Activated CD4-positive, alpha-beta memory T cell treated with anti-CD3 and anti-CD28 coated beads, Interleukin-2, amount 10 ng/mL, durations not matched to agents 7 days and 5 days (primary cell): ENCODE measurements at places on chromosomes 4 and X. TPM values are rescaled to one million over a fixed set of nuclear protein-coding genes. Genes with fewer than 3 reads are reported as not detected.

GRCh38 chr4:26267087-26267486 is 53.7 kb upstream of the RBPJ start:
- no peak for DNase-seq
- peaks cover 2% of the 10 kb centered on the region for H3K27me3 ChIP-seq
- no peaks in the 10 kb centered on the region for H3K36me3 ChIP-seq
- no peak overlapping the region for H3K27ac ChIP-seq
- H3K4me3 ChIP-seq = no peak overlapping the region

The RBM46 gene
- total RNA-seq = not detected

The CFI gene
- total RNA-seq = not detected

The DKK2 gene
- total RNA-seq = not detected

The TLR7 gene
- total RNA-seq = not detected

The TENM3 gene
- total RNA-seq = not detected

DNA sequence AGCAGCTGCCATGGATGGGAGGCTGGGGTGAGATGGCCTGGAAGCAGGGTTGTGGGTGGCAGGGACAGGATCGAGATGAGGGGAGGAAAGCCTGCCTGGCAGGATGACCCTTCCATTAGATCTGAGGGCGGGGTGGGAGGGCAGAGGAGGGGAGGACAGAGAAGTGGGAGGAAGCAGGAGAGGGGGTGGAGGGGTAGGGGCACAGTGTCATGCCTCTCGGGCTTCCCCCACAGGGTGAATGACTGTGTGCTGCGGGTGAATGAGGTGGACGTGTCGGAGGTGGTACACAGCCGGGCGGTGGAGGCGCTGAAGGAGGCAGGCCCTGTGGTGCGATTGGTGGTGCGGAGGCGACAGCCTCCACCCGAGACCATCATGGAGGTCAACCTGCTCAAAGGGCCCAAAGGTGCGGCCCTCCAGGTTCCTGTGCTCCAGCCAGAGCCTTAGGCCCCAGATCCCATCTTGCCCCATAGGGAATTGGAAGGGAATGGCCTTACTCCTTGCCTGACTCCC is 4.9 kb downstream of the DLG3 start:
- H3K4me3 ChIP-seq = no peak overlapping the region
- H3K36me3 ChIP-seq = no peaks in the 10 kb centered on the region
- DNase-seq = no peak
- H3K4me1 ChIP-seq = peaks cover 29% of the 10 kb centered on the region
- H3K27ac ChIP-seq = no peak overlapping the region

The ASMT gene
- total RNA-seq = 0.40 TPM

The MAGEB1 gene
- not detected for total RNA-seq

- no peaks in the 10 kb centered on the region for H3K27me3 ChIP-seq
- H3K4me1 ChIP-seq = peaks cover 12% of the 10 kb centered on the region
- H3K4me3 ChIP-seq = no peak overlapping the region
- no peak for DNase-seq
- peaks cover 2% of the 10 kb centered on the region for H3K36me3 ChIP-seq
Measured at GRCh38 chr4:47519239-47519883, 34.3 kb downstream of the ATP10D start.

- no peaks in the 10 kb centered on the region for H3K4me1 ChIP-seq
- no peak for DNase-seq
- no peaks in the 10 kb centered on the region for H3K27me3 ChIP-seq
- no peak overlapping the region for H3K4me3 ChIP-seq
- H3K36me3 ChIP-seq = no peaks in the 10 kb centered on the region
Measured at GRCh38 chr4:47386561-47387235, 76.8 kb downstream of the COMMD8 start.

The COL25A1 gene
- total RNA-seq = not detected

DNA sequence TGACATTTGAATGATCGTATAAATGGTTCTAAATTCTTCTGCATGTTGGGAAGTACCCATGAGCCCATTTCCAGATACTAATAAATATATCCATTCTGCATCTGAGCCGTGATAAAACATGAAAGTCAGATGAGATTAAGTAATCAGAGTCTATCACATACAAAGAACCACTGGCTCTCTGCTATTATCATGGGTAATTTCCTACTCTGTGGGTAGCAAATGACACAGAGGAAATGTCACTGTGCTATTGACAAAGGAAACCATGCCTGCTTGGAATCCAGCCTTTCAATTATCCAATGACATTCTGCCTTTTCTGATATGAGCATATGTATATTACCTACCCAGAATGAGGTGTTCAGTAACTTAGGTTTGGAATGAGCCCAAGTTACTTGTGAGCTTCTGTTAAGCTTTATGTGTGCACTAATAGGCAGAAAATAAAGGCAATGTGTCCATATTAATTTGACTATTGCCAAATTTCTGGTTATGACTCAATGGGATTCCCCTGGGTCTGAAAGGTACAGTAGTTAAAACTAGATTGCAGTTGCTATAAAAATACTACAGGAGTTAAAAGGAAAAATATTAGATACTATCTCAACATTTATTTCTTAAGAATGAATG is 238.7 kb upstream of the KCNIP4 start:
- H3K27me3 ChIP-seq = no peaks in the 10 kb centered on the region
- H3K4me1 ChIP-seq = no peaks in the 10 kb centered on the region
- no peaks in the 10 kb centered on the region for H3K36me3 ChIP-seq
- no peak overlapping the region for H3K27ac ChIP-seq

- no peak for DNase-seq
- no peaks in the 10 kb centered on the region for H3K36me3 ChIP-seq
- H3K27me3 ChIP-seq = peaks cover under 1% of the 10 kb centered on the region
- H3K4me3 ChIP-seq = no peak overlapping the region
Measured at GRCh38 chr4:83905952-83906351, 370.0 kb downstream of the GPAT3 start.

- H3K36me3 ChIP-seq = no peaks in the 10 kb centered on the region
- H3K4me3 ChIP-seq = no peak overlapping the region
- peaks cover 4% of the 10 kb centered on the region for H3K27me3 ChIP-seq
- no peak for DNase-seq
Measured at GRCh38 chr4:153850533-153851280, 61.8 kb upstream of the SFRP2 start.

GRCh38 chrX:154300816-154301215 is 5.2 kb downstream of the TKTL1 start:
- H3K27ac ChIP-seq = no peak overlapping the region
- no peaks in the 10 kb centered on the region for H3K4me1 ChIP-seq
- H3K27me3 ChIP-seq = no peaks in the 10 kb centered on the region
- no peak for DNase-seq

GRCh38 chrX:119648421-119648775 is 42.2 kb upstream of the NKRF start:
- DNase-seq = no peak
- no peaks in the 10 kb centered on the region for H3K27me3 ChIP-seq
- no peak overlapping the region for H3K4me3 ChIP-seq
- peaks cover 43% of the 10 kb centered on the region for H3K36me3 ChIP-seq

DNA sequence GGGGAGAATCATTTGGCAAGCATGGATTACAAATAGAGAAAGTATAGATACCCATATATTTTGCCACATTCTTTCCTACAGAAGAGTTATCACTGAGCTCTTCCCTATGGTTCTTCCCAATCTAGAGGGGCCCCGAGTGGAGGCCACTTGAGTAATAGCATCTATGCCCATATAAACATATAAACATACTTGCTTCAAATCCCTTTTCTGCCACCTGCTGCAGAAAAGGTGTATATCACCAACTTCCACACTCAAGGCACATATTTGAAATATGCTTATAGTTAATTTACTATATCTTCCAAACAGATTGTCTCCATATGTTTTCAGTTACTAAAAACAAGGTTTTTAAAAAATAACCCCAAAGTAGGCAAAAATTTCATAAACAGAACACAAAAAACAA is 642.8 kb upstream of the DIPK2B start:
- no peak overlapping the region for H3K4me3 ChIP-seq
- DNase-seq = no peak
- peaks cover 64% of the 10 kb centered on the region for H3K4me1 ChIP-seq

- H3K36me3 ChIP-seq = peaks cover 3% of the 10 kb centered on the region
- H3K27me3 ChIP-seq = no peaks in the 10 kb centered on the region
- DNase-seq = no peak
- no peak overlapping the region for H3K4me3 ChIP-seq
Measured at GRCh38 chr4:2803624-2804448, 11.0 kb downstream of the SH3BP2 start.

GRCh38 chr4:8472689-8473197 is 32.2 kb downstream of the TRMT44 start:
- no peak overlapping the region for H3K27ac ChIP-seq
- H3K4me1 ChIP-seq = no peaks in the 10 kb centered on the region

GRCh38 chr4:81330018-81330417 is 115.0 kb upstream of the PRKG2 start:
- H3K4me1 ChIP-seq = no peaks in the 10 kb centered on the region
- H3K36me3 ChIP-seq = no peaks in the 10 kb centered on the region
- no peak overlapping the region for H3K4me3 ChIP-seq
- no peak for DNase-seq
- H3K27ac ChIP-seq = no peak overlapping the region

The ABCG2 gene
- total RNA-seq = 1.2 TPM
